ENCODE measurements at places on chromosomes 1 and 21.

- DNase-seq = no peak
Measured at GRCh38 chr1:224524679-224525078, 90.1 kb upstream of the WDR26 start.

DNA sequence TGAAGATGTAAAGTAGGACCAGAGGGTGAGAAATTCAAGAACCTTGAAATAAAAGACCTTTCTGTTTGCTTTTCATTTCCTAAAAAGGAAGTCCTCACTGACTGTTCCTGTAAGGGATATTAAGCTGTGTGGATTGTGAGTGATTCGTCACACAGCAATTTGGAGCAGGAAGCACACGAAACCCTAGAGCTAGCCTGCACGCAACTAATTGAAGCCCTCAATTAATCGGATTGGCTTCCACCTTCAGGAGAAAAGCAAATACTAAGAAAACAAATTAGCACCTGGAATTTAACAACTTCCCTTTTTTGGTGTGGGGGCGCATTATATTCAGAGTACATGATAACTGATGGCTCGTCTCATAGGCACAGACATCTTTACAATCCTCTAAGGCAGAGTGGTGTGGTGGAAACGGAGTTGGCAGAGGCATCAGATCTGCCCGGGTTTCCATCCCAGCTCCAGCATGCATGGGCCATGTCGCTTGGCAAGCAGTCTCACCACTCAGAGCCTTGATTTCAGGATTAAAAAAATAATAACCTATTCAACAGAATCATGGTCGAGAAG lies 95.2 kb downstream of the KCNJ15 start:
- DNase-seq = no peak

DNA sequence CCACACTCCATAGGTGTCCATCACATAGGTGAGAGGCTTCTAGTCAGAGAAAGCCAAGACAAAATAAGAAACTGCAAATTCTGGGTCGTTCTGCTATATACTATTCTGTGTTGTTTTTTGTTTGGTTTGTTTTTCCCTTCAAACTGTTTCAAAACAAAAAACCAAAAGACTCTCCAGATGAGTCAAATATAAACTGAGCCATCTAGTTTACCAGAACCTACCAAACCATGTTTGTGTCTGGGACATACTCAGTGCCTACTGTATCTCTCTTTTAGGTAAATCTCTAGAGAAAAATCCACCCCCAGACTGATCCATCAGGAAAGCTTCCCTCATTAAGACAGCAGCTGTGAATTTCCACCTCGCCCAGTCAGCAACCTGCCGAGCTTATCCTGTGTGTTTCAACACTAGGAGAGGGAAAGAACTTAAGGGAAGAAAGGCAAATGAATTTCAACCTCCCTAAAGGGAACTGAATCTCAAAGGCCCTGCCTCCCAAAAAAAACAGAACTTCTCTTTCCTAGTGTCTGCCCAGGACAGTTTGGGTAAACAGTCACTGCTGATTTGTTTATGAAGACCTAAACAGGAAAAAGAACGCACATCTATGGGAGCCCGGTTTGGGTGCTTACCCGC lies 17.2 kb downstream of the PPT1 start:
- no peak for DNase-seq

GRCh38 chr21:29904359-29905282 lies 35.2 kb downstream of the GRIK1 start:
- DNase-seq = no peak

GRCh38 chr1:57553666-57554065 lies 129.8 kb upstream of the DAB1 start:
- DNase-seq = no peak

Data from esophagus squamous epithelium (tissue), 5 donors.